Thyroid gland (tissue), 4 donors: ENCODE measurements at places on chromosomes 2 and 18. TPM values are rescaled to one million over a fixed set of nuclear protein-coding genes. Genes with fewer than 3 reads are reported as not detected.

Gene ALPI
- not detected for total RNA-seq

Gene DGUOK
- total RNA-seq, result 46.4 TPM

Gene GPAT2
- 1.4 TPM for total RNA-seq

Gene PIEZO2
- 6.4 TPM for total RNA-seq

- no peaks in the 10 kb centered on the region for H3K36me3 ChIP-seq
- H3K27ac ChIP-seq, result no peak overlapping the region
- H3K27me3 ChIP-seq, result no peaks in the 10 kb centered on the region
- H3K4me1 ChIP-seq, result no peaks in the 10 kb centered on the region
These were observed 72.0 kb upstream of the NEUROD1 start for GRCh38 chr2:181752301-181752700.

DNA sequence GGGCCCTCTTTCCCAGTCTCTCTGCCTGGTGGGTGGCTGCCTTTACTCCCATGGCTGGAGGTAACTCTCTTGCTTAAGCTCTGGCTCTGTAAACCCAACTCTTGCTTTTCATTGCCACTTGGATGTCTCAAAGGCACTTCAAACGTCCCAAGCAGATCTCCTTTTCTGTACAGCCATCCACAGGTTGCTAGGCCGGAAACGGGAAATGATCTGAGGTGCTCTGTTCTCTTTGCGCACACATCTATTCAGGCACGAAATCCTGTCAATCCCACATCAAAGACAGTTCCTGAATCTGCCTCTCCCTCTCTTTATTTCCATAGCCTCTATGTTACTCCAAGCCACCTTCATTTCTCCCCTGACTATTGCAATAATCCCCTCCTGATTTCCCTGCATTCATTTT is 87.4 kb downstream of the AOX1 start:
- no peak overlapping the region for H3K27ac ChIP-seq
- H3K4me1 ChIP-seq, result no peaks in the 10 kb centered on the region
- no peak for DNase-seq
- H3K36me3 ChIP-seq, result no peaks in the 10 kb centered on the region
- H3K27me3 ChIP-seq, result no peaks in the 10 kb centered on the region

GRCh38 chr18:75276818-75277609 is 66.4 kb downstream of the TSHZ1 start:
- DNase-seq, result no peak
- no peak overlapping the region for H3K4me3 ChIP-seq
- H3K4me1 ChIP-seq, result peaks cover 5% of the 10 kb centered on the region
- H3K27me3 ChIP-seq, result no peaks in the 10 kb centered on the region

- H3K36me3 ChIP-seq, result no peaks in the 10 kb centered on the region
- peaks cover 21% of the 10 kb centered on the region for H3K4me1 ChIP-seq
- no peak overlapping the region for H3K27ac ChIP-seq
- no peak overlapping the region for H3K4me3 ChIP-seq
- DNase-seq, result no peak
- H3K27me3 ChIP-seq, result no peaks in the 10 kb centered on the region
These were observed 233.7 kb upstream of the SMAD2 start for GRCh38 chr18:48164116-48164515.

DNA sequence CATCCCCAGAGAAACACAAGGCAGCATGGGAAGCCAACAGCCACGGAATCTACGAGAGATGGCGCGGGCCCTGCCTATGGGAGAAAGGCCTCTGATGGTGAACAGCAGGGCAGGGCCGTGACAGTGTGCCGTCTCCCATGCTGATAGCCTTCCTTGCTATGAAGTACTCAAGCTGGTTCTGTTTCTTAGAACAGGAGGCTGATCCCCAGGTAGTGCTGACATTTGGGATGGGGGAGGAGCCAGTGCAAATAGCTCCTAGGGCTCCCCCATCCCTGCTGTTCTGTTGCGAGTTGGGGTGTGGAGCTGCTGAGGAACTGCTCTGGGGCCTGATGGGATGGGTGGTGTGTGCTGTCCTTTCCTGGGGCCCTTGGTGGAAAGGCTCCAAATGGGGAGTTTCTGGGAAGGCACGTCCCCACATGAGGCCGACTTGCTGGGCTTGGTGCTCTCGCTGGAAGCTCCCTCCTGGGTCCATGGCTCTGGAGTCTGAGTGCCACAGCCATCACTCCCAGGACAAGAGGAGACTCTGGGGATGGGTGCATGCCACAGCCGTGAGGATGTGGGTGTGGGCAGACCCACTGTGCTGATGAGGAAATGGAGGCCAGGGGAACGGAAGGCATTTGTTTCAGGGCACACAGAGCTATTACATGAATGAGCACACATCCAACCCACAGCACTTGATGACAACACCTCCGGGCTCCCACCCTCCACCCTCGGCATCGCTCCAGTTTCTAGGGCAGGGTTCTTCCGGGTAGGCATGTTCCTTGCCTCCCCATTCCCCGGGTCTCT is 246.8 kb downstream of the HDAC4 start:
- H3K36me3 ChIP-seq, result peaks cover 7% of the 10 kb centered on the region
- H3K27me3 ChIP-seq, result no peaks in the 10 kb centered on the region
- no peak overlapping the region for H3K4me3 ChIP-seq
- H3K4me1 ChIP-seq, result no peaks in the 10 kb centered on the region
- no peak overlapping the region for H3K27ac ChIP-seq
